ENCODE measurements at places on chromosomes 11 and 22. TPM values are rescaled to one million over a fixed set of nuclear protein-coding genes. Genes with fewer than 3 reads are reported as not detected.
A peak's percentile ranks its signal among the peaks of the same experiment; 100 is the strongest.

MRGPRX4 gene
- not detected for total RNA-seq

TRIM51 gene
- total RNA-seq: not detected

OR9G4 gene
- total RNA-seq: not detected

ARAP1 gene
- total RNA-seq: 55.7 TPM

PIK3C2A gene
- 23.5 TPM for total RNA-seq

ACRV1 gene
- total RNA-seq: not detected

CBY1 gene
- total RNA-seq: 21.8 TPM

ZNF280B gene
- total RNA-seq: 3.1 TPM

NAT10 gene
- 23.4 TPM for total RNA-seq

LAYN gene
- 25.9 TPM for total RNA-seq

UPK2 gene
- not detected for total RNA-seq

PDGFD gene
- total RNA-seq: not detected

SESN3 gene
- total RNA-seq: 4.2 TPM

KCNK4 gene
- total RNA-seq: 0.23 TPM

MUC15 gene
- total RNA-seq: 0.36 TPM

GLB1L2 gene
- 13.4 TPM for total RNA-seq

OR5D16 gene
- total RNA-seq: not detected

NLRP14 gene
- total RNA-seq: 0.48 TPM

DNA sequence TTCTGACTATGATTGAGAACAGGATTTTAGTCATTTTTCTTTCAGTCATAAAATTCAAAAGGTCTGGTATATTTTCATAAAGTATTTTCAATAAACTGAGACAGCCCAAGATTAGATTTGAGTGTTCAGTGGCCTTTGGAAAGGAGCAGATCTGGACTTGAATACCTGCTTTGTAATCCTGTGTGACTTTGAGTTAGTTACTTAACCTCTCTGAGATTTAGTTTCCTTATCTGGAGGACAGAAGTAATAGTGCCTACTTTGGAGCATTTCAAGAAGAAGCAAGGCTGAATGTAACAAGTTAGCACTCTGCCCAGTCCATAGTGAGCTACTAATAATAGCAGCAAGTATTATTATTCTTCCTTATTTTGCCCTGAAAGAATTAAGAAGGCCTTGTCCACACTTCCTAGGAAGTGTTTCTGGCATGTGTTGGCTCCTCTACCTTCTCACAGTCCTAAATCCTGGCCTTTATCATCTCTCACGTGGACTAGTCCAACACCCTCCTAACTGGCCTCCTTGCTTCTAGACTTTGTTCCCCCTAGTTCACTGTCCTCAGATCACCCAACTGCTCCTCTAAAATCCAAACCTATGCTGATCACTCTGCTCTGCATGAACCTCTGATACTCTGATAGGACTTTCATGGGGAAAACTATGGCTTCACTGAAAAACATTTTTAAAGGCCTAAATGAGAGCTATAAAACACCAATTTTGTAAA, 115.8 kb downstream of the PLEKHA7 start:
- no peak for DNase-seq

DNA sequence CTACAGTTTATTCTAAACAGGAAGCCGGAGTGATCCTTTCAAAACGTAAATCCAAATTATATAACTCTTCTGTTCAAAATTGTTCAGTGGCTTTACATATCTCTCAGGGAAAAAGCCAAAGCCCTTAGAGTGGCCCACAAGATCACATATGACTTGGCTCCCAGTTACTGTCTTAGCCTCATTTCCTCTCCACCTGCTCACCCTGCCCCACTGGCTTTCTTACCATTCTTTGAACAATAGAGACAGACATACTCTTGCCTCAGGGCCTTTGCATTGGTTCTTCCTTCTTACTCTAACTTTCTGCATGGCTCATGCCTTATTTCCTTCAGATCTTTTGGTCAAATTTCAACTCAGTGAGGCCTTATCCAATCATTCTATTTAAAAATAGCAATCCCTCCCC, 52.1 kb downstream of the STIM1 start:
- DNase-seq: no peak

DNA sequence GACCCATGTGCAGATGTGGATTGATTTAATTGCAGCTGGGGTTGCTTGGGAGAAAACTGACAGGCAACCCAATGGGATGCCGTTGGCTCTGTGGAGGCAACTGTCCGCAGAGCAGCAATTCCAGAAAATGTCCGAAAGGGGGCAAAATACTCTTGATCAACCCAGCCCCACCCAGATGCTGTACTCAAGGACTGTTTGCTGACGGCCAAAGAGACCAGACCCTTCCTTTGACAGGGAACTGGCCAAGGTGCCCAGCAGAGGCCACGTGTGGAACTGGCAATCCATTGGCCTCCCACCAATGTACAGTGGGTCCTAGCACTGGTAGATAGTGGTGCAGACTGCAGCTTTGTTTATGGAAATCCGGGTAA, 29.7 kb upstream of the KCNA4 start:
- DNase-seq: peak; percentile 24

- no peak for DNase-seq
These were observed 50.4 kb downstream of the BARX2 start for GRCh38 chr11:129426038-129426437.

DNA sequence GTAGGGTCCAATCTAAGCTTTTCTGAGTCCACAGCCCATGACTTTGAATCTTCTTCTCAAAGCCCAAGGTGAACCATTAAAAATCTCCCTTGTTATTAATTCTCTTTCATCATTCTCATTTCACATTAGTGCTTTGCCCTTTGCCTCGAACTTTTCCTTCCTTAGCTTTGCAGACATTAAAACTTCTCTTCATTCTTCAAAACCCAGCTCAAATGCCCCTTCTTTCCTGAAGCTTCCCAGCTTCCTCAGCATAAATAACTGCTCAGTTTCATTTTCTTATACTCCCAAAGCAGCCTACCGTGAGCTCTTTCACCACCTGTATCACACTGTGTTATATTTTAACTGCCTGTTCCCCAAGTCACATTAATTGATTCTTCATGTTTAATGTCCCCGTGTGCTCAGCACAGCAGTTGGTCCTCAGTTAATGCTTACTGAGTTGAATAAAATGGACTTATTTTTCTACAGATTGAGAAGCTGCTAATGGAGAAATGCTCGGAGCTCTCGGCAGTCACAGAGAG, 62.0 kb downstream of the INSC start:
- no peak for DNase-seq

GRCh38 chr22:42324990-42325710, 54.7 kb upstream of the TCF20 start:
- DNase-seq: peak; percentile 21

DNA sequence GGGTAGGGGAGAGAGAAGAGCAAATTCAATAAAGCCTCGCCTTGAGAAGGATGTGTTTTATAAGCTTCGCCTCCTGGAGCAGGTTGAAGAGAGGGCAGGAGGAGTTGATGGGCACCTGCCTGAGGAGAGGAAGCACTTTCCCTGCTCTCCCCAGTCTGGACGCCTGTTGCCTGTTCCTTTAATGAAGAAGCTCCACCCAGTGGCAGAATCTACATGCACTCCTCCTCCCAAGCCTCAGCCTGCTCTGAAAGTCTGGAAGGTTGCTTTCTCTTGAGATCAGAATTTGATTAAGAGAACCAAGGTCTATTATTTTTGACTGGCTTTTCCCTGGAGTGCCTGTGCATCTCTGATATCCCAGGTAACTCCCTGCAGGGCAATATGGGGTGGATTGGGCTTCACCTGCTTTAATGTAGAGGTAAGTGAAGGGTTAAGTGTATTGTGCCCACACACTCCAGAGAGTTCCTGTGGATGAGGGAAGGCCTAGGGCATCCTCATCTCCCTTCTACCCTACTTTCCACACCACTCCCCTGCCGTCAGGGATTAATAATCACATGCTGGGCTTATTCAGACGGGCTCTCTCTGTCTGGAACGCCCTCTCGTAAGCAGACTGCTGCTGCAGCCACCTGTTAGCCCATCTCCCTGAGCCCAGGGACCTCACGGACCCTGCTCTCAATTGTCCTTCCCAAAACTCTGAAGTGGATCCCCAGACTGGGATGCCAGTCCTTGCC, 22.3 kb downstream of the NTM start:
- DNase-seq: no peak

DNA sequence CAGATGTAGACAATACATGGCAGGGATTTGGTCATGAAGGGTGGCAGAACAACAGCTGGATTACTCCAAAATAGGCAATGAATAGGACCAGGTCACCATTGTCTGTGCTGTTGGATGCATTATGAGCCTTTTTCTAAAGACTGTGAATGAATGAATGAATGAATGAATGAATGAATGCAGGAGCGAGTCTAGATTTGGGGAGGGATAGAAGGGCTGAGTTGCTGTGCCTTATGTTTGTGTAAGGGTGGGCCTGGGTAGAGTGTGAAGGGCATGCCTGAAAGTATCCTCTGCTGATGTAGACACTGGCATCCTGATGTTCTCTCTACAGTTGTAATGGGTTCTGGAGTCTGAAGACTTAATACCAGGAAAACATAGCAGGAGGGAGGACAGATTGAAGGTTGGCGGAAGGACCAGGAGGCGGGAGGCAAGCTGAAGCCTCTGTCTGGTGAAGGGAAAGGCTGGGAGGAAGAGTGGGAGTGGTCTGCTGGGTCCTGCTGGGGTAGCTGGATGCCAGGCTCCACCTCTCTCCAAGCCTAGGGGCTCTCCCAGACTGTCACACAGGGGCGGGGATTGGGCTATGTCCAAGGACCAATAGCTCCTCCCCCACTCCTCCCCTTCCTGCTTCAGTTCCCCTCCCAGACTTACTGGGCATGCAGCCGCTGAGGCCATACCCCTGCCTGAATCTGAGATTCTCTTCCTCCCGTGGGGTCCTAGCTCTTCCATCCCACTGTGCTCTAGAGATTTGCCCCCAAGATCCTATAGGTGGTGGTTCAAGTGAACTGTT, 4.8 kb downstream of the TRIM3 start:
- peak; percentile 65 for DNase-seq

GRCh38 chr22:32354360-32355351, 3.0 kb upstream of the RFPL3 start:
- no peak for DNase-seq

- no peak for DNase-seq
These were observed 13.7 kb upstream of the CSNK2A3 start for GRCh38 chr11:11366793-11367192.

- no peak for DNase-seq
These were observed 1964.5 kb upstream of the RAG2 start for GRCh38 chr11:38562562-38562961.

- no peak for DNase-seq
These were observed 26.1 kb upstream of the CABP7 start for GRCh38 chr22:29693671-29694070.

GRCh38 chr22:50526834-50527801, 1.7 kb upstream of the SCO2 start:
- DNase-seq: peak; percentile 23

GRCh38 chr11:85313741-85314140, 313.4 kb downstream of the DLG2 start:
- DNase-seq: no peak

GRCh38 chr22:40084246-40084645, 89.5 kb downstream of the FAM83F start:
- no peak for DNase-seq

GRCh38 chr22:32684822-32685187, 116.7 kb upstream of the TIMP3 start:
- DNase-seq: peak; percentile 68

- no peak for DNase-seq
These were observed 152.5 kb upstream of the CADM1 start for GRCh38 chr11:115656669-115657068.

GRCh38 chr11:66101066-66101464, 31.0 kb downstream of the PACS1 start:
- DNase-seq: no peak

GRCh38 chr11:57214098-57214417, 23.0 kb downstream of the APLNR start:
- peak; percentile 16 for DNase-seq

- no peak for DNase-seq
These were observed 40.3 kb downstream of the CSNK2A3 start for GRCh38 chr11:11312738-11313137.

DNA sequence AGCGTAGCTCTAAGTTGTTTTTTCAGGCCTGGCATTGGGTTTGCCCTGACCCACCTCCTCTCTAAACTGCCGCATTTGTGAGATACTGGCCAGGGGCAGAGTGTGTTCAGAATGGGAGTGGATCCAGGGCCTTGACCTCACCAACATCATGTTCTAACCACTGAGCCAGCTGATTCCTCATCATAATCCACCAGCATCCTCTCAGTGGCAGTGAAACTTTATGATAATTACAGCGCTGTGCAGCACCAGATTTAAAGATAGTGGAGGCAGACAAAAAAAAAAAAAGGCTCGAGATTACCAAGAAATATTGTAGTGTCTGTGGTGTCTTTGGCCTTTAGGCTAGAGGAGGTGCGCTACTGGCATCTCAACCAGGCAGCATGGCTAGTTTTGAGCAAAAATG, 53.0 kb downstream of the KREMEN1 start:
- DNase-seq: no peak

All from Daoy (cell line).